ENCODE measurements at places on chromosomes 5 and 9.

DNA sequence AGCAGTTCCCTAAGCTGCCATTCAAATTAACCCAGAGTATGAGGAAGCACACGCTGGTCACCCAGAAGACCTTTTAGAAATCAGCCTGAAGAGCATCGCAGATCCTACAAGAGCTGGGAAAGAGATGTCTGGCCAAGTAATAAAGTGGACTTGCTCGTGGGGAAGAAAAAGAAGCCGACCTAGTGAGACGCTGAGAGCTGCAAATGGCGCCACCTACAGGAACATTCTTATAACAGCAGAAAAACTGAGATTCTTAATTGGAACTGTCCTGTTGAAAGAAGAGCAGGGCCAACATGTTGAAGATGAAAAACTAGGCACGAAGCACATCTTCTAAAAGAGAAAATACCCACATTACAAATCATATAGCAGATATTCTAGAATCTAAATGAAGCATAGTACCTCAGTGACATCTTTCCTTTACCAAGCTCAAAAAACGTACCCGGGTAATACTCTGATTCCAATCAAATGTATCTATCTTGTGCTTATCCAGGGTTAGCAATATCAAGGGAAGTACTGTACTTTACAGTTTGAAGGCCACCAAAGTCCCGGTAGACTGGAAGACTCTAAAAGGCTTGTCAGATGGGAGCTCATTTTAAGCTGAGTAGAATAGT is 3.9 kb upstream of the GNAQ start:
- DNase-seq, result peak; percentile 80

- no peak for DNase-seq
Measured at GRCh38 chr5:154284433-154284832, 93.9 kb downstream of the GALNT10 start.

DNA sequence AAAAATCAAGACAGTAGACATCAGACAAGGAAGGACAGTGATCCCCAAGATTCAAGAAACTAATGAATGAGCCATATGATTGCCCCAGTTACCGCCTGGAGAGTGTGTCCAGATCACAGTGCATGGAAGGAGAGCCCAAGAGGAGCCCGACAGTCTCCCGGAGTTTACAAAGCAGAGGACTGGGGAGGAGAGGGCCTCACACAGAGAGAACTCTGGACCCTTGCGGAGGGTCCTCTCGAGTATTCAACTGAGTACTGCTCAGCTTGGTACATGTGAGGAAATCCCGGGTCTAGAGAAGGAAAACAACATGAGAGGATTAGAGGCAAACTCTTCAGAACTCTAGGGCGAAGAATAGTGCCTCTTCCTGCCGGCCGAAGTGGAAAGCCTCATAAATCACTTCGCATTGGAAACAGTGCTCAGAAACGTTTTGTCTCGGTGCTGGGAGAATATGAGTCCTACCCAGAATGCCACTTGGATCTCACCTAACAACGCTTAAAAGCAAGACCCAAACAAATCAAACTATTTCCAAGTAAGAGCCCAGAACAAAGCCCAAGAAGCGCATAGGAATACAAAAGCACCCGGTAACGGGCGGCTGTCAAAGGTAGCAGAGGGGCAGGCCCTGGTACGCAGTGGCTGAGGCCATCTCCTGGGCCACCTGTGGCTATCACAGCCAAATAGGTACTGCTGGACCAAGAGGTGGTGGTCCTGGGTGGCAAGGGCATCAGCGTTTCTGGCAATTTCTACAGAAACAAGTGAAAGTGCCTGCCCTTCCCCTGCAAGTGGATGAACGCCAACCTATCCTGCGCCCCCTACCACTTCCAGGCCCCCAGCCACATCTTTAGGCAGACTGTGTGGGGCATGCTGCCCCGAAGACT is 36.0 kb downstream of the FAM78A start:
- no peak for DNase-seq

- no peak for DNase-seq
Measured at GRCh38 chr9:97666907-97667686, 30.0 kb downstream of the XPA start.

DNA sequence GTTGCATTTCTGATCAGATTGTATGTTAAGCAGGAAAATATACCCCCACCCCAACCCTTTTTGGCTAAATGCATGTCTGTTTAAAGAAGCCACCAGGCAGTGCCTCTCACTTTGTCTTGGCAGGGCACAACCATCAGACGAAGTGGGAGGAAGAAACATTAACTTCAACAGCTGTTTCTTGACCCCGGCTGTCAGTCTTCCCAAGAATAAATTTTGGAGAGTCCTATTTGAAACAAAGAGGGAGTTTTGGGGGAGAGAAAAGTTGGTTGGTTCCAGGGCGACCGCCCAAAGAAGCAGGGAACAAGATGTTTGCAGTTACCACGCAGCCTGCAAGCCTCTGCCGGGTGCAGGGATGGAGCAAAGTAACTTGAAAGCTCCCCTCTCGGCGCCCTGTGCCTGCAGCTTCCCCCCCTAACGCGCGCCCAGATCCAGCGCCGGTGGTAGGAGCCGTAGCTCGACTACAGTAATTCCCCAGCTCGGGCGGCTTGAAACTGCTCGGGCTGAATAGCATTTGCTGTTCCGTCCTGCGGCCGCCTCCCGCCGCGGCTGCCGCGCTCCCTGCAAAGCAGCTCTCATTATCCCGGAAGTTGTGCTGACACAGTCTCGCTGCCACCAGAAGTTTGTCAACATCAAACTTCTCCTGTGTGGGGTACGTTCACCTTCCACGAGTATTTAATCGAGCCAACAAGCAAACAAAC is 100.7 kb upstream of the SSBP2 start:
- DNase-seq, result peak; percentile 95

- peak; percentile 9 for DNase-seq
Measured at GRCh38 chr5:169796731-169797130, 159.7 kb downstream of the DOCK2 start.

GRCh38 chr5:122478741-122479442 is 166.9 kb downstream of the SNCAIP start:
- peak; percentile 31 for DNase-seq

DNA sequence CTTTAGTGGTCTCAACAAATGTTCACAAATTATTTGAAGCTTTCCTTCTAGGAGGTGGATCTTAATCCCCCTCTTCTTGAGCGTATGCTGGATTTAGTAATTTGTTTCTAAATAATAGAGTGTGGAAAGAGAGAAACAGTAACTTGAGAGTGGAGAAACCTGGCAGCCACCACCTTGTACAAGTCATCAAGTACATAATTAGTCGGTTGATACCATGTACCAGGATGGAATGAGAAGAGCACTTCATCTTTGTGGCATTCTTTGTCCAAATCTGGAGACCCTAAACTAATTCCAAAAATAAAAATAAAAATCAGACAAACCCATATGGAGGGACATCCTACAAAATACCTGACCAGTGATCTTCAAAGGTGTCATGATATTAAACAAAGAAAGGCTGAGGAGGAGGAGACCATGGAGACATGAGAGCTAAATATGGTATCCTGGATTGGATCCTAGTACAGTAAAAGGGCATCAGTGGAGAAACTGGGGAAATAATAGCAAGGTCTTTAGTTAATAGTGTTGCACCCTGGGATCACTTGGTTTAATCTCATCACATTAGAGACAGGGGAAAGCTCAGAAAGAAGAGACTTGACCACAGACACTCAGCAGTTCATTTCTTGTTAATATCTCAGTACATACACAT is 147.9 kb downstream of the ASTN2 start:
- DNase-seq, result no peak

DNA sequence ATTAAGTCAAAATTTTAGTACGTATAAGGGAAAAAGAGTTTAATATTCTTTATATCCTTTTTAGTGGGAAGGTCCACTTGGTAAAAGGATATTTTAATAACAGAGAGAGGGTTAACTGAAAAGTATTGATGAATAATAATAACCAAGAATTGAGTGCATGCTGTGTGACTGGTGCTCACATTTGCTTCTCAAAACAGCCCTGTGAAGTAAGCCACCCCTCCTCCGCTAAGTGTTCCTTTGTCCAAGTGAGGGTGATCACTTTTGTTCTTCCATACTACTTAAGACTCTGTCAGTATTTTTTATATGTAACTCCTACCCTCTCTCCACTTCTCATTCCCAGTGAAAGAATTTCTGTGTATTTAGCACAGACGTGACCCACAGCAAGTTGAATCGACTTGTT is 51.5 kb downstream of the SLC44A1 start:
- DNase-seq, result no peak

DNA sequence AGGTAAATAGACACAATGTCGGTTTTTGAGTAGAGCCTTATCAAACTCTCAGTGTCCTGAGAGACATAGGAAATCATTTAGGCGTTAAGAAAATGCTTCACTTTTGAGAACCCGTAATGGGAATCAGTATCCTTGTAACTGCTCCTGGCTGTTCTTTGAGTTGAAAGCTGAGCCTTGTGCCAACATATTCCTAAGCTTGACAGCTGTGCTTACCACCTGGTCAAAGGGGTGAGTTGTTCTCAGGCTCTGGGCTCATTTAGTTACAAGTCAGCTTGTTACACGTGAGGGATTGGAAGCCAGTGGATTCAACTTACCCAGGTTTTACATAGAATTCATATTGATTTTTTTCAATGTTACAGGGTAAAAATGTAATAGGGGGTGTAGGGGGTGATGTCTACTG is 145.9 kb downstream of the GABRB2 start:
- no peak for DNase-seq

DNA sequence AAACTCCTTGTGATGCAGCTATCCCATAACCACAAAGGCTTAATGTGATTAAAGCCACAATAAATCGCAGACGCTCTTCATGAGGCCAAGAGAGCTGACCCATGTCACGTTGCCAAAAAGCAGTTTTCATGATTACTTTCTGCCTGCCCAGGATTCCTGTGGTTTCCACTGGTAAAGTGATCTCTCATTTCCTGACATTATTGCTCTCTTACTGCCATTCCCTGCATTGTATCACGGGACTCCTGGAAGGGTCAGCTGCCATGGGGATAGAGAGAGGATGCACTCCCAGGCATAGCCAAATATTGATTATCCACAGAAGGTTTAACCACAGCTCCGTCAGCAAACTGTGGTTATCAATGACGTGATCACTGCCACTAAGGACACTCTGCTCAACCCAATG is 103.8 kb upstream of the SLC1A3 start:
- DNase-seq, result peak; percentile 95

- no peak for DNase-seq
Measured at GRCh38 chr5:139642891-139643871, 5.0 kb upstream of the CXXC5 start.

DNA sequence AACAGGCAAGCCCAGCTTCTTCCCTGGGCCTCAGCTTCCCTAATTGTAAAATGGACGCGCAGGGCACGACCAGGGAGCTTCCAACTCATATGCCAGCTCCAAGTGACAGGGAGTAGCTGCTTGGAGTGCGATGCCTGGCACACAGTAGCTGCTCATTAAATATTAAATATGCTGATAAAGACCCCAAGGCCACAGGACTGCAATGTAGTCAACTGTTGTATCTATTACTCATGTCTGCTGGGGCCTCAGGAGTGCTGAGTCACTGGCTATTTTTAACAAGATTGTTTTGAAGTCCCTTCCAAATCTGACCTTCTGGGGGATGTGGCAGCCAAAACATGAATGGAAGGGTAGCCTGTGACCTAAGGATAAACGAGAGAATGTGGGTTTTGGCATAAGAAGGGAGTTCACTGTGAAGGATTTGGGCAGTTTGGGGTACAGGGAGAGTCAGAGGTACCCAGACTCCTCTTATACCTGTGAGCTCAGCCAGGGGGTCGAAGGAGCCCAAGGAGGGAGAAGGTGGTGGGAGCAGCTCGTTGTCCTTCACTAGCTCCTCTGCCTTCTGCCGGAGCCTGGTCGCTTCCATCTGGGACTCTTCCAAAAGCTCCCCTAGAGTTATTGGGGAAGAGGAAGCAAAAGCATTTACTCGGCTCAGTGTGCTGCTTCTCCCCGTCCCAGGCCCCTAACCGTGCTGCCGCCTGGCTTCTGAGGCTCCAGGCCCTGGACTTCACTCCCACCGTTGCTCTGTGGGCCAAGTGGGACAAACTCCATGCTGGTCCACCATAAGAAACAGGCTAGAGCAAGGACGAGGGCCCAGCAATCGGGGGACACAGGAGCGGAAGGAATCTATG is 17.5 kb downstream of the TNIP1 start:
- peak; percentile 93 for DNase-seq

- DNase-seq, result peak; percentile 12
Measured at GRCh38 chr9:69325409-69326212, 596 bp downstream of the ENTREP1 start.

- peak; percentile 89 for DNase-seq
Measured at GRCh38 chr9:33452828-33453271, 5.5 kb upstream of the AQP3 start.

DNA sequence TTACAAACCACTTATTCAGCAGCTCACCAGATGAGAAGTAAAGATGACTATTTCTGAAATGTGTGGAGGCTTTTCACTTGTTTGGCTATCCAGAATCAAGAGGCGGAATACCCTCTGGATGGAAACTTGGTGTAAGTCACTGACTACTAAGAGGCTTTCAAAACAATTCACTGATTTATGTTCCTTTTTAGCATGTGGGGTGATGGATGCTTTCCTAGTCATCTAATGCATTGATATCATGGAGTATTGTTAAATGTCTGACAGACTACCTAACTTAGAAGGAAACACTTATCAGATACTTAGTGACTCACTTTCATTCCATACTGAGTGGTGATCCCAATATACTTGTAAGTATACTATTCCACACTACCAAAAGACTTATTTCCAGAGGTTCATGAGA is 141.4 kb downstream of the PLK2 start:
- peak; percentile 61 for DNase-seq

DNA sequence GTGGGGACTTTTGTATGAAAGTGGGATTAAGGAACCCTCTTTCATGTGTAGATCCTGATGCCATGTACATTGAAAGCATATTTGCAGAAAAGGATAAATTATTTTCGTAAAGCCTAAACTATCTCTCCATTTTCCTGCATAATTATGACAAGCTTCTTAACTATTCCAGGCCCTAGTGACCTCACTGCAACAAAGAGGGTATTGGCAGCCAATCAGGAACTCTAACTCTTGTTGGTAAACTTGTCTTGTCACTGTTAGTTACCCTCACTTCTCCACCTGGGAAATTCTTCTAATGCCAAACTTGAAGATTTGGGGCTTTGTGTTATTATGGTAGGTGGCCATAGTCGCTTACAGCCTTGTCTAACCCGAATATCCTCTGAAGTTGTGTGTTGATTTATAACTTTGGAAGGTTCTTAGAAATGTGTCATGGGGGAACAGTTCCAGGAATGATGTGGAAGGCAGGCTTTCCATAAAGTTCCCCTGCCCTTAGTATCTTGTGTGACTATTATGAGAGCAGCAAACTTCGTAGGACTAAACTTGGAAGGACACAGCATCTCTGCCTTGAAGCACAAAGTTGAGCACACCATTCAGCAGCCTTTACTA is 52.5 kb downstream of the IQGAP2 start:
- DNase-seq, result no peak

DNA sequence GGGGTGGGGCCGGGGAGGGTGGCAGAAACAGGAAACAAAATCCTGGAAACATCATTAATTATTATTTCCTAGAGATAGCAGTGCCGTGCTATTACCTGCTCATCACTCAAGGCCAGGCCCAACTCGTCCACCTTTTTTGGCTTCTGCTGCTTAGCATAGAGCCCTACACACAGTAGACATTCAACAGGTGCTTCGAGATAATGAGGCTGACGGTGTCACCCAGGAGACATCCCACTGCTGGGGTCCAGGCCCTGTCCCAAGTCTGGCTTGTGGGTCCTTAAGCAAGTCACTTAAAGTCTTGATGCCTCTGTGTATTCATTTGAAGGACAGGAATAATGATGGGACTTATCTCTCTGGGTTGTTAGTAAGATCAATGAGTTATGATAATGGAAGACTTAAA is 506.6 kb downstream of the BNC2 start:
- DNase-seq, result no peak

All from EH (cell line).